ENCODE measurements at places on chromosomes 5 and 9.

DNA sequence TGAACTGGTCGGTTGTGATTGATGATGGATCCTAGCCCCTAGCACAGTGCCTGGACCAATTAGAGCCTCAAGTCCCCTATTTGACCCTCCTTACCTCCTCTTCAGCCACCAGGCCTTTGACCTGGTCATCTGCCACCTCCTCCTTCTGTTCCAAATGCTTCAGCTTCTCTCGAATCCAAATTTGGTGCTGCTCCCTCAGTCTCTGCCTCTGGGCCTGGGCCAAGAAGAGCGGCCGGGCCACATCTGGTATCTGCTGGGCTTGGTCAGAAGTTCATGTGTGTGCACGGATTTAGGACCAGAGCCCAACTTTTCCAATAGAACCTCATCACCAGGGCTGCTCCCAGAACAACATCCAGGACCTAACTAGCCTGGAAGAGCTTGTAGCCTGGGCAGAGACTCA, 6.5 kb downstream of the SLC35A4 start:
- DNase-seq = no peak

DNA sequence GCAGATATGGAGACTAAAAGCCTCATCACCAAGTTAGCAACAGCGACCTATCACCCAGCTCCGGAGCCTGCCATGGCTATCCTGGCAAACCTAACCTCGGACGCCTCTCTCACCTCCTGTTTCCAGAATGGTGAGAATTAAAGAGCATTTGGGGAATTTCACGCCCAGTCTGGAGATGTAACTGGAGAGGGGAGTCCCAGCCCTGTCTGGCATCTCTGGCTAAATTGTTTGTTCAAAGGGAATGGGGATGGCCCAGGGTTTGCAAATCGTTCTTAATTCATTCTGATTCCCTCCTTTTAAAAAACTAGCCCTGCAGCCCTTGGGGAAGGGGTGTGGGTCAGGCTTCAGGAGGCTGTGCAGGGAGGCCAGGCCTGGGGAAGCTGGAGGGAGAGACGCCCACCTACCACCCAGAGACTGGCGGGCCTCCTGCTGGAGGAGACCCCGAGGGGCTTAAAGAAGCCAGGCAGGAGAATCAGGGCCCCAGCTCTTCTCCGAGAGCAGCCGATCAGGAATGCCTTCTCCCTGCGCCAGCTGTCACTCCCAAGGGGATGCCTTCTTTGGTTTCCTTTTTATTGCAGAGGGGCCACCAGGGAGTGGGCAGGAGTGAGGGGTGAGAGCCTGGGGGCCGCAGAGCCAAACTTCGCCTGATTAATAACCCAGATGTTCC, 964 bp upstream of the COL5A1 start:
- no peak for DNase-seq

DNA sequence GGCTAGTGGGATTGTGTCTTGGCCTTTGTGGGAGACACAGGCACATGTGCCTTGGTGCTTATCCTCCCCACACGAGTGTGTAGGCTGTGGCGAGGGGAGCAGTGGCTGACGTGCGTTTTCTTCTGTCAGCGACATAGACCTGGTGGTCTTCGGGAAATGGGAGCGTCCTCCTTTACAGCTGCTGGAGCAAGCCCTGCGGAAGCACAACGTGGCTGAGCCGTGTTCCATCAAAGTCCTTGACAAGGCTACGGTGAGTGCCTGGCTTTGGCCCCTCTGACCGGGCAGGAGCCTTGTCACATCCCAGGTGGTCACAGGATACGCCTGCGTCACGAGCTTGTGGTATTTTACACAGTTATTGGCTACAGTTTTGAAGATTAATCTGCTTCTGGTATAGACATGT, 26.4 kb downstream of the TENT4A start:
- DNase-seq = no peak

GRCh38 chr5:158354958-158355357, 496.0 kb upstream of the CLINT1 start:
- no peak for DNase-seq

DNA sequence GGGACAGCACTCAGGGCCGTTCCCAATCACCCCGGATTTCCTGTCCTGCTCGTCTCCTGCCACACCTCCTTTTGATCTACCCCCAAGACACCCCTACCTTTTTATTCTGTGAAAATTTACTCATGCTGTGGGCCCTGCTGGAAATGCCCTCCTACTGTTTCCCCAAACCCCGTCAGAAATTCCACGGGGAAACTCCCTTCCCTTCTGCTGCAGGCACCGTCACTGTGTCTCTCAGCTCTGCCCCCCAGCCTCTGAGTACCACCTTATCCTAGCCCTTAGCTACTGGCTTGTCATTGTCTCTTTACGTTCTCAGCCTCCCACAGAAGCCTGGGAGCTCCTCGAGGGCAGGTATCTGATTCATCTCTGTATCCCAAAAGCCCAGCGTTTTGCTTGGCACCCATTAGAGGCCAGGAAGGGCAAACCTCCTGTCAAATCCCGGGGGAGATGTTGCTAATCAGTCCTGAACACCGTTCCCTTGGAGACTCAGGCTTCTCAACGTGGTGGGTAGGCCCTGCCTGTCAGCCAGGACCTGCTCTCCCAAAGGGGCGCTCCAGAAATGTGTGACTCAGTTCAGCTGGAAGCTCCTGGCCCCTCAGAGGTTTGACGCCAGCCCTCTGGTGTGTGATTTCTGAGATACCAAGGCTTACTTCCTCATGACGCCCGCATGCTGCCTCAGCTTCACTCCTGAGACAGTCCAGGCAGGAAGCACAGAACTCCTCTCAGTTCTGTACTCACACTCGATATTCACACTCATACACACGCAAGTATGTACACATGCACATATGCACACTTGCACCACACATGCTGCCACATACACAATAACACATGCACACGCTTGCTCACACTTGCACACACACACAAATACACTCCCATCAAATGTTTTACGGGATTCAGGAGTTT, 50.7 kb upstream of the GRHPR start:
- DNase-seq = no peak

GRCh38 chr5:1429066-1429465, 16.2 kb downstream of the SLC6A3 start:
- no peak for DNase-seq

DNA sequence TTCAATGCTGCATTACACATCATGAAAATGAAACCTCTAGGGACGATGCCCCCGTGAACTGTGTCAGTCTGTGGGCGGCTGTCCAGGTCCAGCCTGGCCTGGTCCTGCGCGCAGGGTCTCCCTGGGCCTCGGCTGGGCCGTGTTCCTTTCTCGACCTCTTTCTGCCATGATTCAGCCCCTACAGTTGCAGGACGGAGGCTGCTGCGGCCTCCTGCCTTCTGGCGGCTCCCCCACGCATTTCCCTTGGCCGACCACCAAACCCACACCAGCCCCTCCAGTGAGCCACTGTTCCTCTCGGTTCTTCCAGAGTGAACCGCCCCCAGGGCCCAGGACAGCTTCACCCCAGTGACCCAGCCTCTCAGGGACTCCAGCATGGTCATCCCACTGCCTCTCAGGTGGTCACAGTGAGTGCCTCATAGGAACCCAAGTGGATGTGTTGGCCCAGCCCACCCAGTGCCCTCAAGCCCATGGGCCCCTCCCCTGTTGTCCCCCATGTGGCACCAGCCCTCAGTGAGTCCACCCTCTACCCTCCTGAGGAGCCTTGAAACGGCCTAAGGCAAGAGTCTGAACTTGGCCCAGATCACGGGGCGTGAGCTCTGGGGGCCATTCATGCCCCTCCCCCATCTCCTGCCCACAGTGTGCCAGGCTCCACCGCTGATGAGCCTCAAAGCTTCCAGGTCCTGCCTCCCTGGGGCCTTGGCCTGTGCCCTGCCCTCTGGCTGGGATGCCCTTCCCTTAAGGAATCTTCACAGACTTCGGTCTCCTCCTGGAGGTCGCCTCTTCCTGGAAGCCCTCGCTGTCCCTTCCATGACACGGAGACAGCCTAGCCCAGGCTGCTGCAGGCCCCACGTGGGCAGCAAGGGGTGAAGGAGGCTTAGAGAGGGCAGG, 10.0 kb upstream of the CLIC3 start:
- DNase-seq = no peak

- DNase-seq = no peak
These were observed 118.7 kb downstream of the MED27 start for GRCh38 chr9:131960851-131961495.

GRCh38 chr9:137077758-137078693, 709 bp downstream of the UAP1L1 start:
- DNase-seq = no peak

DNA sequence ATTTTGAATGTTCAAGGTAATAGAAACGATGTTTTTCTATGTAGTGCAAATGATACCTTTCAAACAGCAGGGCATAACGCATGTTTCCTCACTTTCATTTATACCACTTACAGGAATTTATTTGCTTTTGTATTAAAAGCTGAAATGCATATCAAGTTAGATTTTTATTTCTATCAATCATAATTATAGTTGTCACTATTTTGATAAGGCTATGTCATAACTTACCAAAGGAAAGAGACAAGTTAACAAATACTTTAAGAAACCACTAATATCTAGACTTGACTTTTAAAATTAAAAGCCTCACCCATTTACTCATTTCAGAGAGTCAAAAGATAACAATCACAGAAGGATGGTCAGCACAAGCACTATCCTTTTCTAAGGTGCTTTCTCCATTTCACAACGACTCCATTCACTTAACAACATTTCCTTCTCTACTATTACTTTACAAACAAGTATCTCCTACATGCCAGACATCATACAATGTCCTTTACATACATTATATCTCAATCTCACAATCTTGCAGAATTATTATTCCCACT, 12.6 kb downstream of the ERP44 start:
- no peak for DNase-seq

- no peak for DNase-seq
These were observed 117.4 kb downstream of the MLLT3 start for GRCh38 chr9:20504930-20505329.

DNA sequence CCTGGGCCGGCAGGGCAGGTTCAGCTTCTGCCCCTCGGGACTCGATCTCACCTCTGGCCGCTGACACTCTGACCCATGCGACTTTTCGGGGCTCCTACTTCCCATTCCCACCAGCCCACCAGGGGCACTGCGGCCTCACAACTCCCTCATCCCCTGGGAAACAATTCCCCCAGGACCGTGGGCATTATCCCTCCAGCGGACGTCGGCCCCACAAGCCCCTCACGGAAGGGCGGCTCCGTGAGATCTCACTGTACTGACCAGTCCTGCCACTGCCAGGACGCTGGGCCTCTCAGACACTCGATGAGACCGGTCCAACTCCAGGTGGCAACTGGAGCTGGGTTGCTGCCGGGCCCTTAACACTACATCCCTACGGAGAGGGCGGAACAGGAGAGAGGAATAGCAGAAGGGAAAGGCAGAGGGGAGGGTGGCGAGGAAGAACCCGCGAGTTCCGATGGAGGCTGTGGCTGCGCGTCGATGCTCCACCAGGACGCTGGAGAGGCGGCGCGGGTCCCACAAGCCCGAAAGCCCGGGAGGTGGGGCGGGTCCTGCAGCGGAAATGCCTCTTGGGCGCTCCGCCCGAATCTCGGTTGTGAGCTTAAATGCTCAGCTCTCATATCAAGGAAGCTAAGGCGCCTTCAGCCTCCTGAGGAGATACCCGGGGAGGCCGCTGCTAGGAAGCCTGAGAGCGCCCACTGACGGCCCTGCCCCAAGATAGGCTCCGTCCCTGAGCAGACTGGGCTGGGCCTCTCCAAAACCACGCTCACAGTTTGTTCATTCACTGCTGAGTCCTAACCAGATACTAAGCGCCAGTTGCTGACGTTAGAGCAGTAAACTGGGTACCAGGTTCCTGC, 36.3 kb downstream of the VCP start:
- peak; percentile 12 for DNase-seq

DNA sequence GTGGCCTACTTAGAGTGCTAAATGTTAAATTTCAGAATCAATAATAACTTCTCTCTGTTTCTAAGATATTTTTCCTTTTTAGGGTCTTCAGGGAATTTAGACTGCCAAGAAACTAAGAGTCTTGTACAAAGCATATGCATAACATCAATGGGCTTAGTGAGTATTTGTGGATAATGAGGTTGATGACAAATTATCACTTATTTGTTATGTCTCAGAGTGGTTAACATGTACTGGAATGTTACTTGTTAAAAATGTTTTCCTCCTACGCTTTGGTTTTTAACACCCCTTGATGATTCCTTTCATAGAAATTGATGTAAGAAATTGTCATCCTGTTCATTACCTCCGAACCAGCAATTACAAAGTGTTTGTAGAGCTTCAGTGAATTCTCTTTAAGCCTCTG, 144.3 kb downstream of the MRPS30 start:
- no peak for DNase-seq

- DNase-seq = peak; percentile 12
These were observed 1.9 kb upstream of the ANKRD18A start for GRCh38 chr9:38622288-38622674.

GRCh38 chr5:88863523-88863922, 19.5 kb downstream of the MEF2C start:
- DNase-seq = no peak

DNA sequence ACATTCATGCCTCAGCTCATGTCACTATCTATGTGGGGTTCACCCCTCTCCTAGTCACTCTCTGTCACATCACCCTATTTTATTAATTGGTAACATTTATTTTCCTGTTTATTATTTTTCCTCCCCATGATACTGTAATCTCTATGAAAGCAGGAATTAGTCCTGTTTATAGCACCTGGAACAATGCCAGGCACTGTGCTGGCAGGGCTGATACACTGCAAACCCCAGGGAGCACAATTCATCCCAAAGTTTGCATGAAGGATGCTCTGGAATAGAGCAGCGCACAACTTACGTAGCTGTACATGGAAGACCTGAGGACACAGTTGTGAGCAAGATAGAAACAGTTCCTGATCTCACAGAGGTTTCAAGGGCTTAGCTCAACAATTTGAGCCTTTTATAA, 103.2 kb downstream of the NSG2 start:
- no peak for DNase-seq

GRCh38 chr5:39427633-39428032, 2.9 kb upstream of the DAB2 start:
- DNase-seq = no peak

DNA sequence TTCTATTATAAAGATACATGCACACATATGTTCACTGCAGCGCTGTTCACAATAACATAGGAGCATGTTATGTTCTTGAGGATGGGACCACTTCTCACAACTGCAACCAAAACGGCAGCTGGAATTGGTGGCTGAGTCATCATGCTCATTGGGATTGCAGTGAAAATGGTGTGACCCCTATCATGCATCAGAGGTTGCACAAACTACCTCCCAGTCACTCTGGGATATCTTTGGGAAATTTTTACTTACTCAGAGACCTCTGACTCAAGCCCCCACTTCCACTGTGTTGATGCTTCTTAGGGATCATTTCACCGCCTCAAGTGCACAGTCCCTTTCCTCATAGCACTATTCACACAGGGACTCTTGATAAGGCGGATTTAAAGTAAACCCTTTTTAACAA, 474.1 kb downstream of the BNC2 start:
- DNase-seq = no peak

DNA sequence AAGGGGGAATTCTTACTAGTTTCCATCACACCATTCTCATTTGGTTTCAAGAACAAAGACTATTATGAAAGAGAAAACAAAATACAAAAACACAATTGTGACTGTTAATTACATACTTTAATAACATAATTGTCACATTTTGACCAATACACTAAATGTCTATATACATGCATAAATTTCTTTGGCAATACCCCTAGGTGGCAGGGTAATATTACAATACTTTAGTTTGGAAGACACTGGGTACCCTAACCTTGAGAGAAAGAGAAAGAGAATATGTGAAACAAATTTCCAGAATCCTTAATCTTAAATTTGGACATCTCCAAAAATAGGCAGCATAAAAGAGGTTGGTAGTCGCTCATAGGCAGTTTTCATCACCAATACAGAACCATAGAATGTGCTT, 619.6 kb upstream of the ADAMTS16 start:
- no peak for DNase-seq
